ENCODE measurements at places on chromosomes 3 and 15.

DNA sequence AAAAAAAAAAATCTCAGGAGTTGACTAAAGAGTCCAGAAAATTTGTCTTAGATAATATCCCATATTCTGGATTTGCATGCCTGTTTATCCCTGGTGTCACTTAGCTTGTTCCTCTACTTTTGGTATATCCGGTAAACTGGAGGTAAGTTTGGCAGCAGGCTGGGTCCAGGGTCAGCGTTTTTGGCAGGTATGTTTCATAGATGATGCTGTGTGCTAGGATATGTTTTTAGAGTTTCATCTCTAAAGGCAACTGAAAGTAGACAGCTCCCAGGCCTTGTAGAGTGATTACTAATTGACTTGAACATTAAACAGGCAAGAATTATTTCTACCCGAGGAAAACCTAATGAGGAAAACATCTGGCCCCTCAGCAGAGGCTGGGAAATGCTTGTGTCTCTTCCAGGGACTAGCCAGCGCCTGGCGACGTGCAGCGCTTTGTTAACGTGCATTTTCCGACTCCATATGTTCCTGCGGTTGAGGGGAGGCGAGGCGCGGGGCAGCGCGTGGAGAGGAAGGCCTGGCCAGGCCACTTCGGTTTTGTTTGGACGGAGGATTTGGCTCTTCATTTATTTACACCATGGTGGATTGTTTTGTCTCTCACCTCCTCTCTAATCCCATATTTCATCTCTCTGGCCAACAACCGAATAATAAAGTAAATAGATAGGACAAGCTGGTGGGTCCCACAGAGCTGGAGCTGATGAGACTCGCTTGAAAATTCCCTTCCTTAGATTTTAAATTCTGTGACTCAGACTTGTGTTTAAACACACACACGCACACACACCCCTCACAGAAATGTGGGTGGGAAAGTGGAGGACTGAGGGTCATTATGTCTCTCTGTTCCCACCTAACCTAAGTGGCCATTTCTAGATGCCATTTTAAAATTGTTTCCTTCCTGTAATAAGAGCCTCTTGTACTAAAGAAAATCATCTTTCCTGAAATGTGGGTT lies 65.3 kb downstream of the ASB7 start:
- H3K27me3 ChIP-seq, result peaks cover 3% of the 10 kb centered on the region
- no peak overlapping the region for H3K4me3 ChIP-seq
- no peak overlapping the region for H3K27ac ChIP-seq
- no peak for DNase-seq

- no peaks in the 10 kb centered on the region for H3K36me3 ChIP-seq
- H3K4me3 ChIP-seq, result no peak overlapping the region
- no peak overlapping the region for H3K27ac ChIP-seq
- H3K4me1 ChIP-seq, result no peaks in the 10 kb centered on the region
- H3K27me3 ChIP-seq, result no peaks in the 10 kb centered on the region
Observed at GRCh38 chr3:114394551-114394950, 100.7 kb downstream of the TIGIT start.

DNA sequence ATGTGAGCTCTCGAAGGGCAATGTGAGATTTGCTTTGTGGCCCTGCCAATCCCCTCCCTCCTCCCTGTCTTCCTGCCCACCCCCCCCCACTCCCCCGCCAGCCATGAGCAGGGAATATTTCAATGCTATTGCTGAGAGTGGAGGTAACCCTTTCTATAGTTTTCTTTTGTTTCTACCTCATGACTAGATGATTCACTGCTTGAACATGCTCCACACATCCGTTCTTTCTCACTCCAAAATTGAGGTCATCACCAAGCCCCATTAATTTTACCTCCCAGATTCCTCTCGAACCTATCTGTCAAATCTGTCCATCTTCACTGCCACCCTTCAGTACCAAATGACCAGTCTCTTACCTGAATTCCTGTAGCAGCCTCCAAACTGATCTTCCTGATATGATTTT lies 12.2 kb downstream of the ZNF774 start:
- H3K4me1 ChIP-seq, result peaks cover 15% of the 10 kb centered on the region
- no peak overlapping the region for H3K27ac ChIP-seq
- H3K36me3 ChIP-seq, result peaks cover 9% of the 10 kb centered on the region
- no peak overlapping the region for H3K4me3 ChIP-seq
- DNase-seq, result no peak

GRCh38 chr3:2526926-2527325 lies 428.3 kb downstream of the CNTN4 start:
- no peak for DNase-seq
- H3K27me3 ChIP-seq, result no peaks in the 10 kb centered on the region
- H3K27ac ChIP-seq, result no peak overlapping the region

GRCh38 chr3:12046406-12046805 lies 42.2 kb downstream of the SYN2 start:
- no peak overlapping the region for H3K27ac ChIP-seq
- no peak overlapping the region for H3K4me3 ChIP-seq
- H3K27me3 ChIP-seq, result peaks cover 5% of the 10 kb centered on the region
- no peaks in the 10 kb centered on the region for H3K4me1 ChIP-seq
- no peaks in the 10 kb centered on the region for H3K36me3 ChIP-seq

DNA sequence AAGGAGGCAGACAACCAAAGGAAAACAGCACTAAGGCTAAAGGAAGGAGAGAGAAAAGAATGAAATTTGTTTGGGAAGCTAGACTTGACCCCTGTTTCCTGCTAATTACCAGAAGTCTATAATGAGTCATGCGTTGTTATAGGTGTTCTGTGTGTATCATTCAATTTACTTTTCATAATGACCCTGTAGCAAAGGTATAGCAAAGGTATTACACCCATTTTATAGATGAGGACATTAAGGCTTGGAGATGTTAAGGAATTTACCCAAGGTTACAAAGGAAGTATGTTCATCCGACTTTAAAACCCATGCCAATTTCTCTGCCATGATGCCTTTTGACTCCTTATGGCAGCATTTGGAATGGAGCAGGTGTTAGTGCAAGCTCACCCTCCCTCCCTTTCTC lies 54.9 kb downstream of the RAP2B start:
- H3K27ac ChIP-seq, result no peak overlapping the region
- H3K4me1 ChIP-seq, result peaks cover 7% of the 10 kb centered on the region
- H3K4me3 ChIP-seq, result no peak overlapping the region
- no peak for DNase-seq

GRCh38 chr15:25133804-25134203 lies 179.0 kb downstream of the SNRPN start:
- no peak overlapping the region for H3K4me3 ChIP-seq
- no peaks in the 10 kb centered on the region for H3K4me1 ChIP-seq
- H3K27ac ChIP-seq, result no peak overlapping the region
- DNase-seq, result no peak
- H3K36me3 ChIP-seq, result no peaks in the 10 kb centered on the region

GRCh38 chr15:59473226-59473625 lies 35.2 kb downstream of the FAM81A start:
- DNase-seq, result no peak
- no peak overlapping the region for H3K27ac ChIP-seq
- no peaks in the 10 kb centered on the region for H3K27me3 ChIP-seq
- no peak overlapping the region for H3K4me3 ChIP-seq

GRCh38 chr3:120909602-120909878 lies 1.5 kb downstream of the STXBP5L start:
- H3K4me1 ChIP-seq, result no peaks in the 10 kb centered on the region
- H3K36me3 ChIP-seq, result no peaks in the 10 kb centered on the region

DNA sequence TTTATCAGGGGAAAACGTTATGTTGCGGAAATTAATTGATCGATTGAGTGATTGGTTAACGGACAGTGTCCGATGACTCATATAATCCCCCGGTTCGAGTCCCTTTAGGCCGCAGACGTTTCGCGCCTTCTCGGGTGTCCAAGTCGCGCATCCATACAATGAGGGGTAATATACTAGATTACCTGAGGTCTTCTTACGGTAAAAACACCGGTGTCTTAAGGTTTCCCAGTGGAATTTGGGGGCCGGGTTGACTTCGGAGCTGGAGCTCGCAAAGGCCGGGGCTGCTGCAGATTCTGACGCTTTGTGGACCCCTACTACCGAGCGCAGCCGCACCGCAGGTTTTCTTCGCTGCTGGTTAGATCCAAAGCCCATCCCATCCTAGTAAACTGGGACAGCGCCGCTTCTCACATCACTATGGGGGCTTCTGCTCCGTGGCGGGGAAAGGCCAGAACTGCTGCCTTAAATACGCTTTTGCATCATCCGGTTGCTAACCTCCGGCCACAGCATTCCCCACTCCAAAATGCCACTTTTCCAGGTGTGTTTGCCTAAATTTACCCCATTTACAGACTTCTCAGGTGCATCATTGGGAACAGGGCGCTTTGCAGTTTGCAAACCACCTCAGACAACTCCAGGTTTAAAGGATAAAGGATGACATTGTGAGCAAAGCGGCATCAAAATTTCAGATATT lies 858 bp upstream of the SACM1L start:
- DNase-seq, result peak; percentile 64
- H3K4me3 ChIP-seq, result peak overlapping the region; percentile 80
- peak overlapping the region; percentile 90 for H3K27ac ChIP-seq
- H3K36me3 ChIP-seq, result peaks cover 18% of the 10 kb centered on the region

GRCh38 chr15:65991721-65992483 lies 122.6 kb downstream of the RAB11A start:
- H3K27ac ChIP-seq, result no peak overlapping the region
- no peak overlapping the region for H3K4me3 ChIP-seq
- no peaks in the 10 kb centered on the region for H3K36me3 ChIP-seq
